Fibroblast of pulmonary artery (primary cell): ENCODE measurements at places on chromosomes 3 and 15.

DNA sequence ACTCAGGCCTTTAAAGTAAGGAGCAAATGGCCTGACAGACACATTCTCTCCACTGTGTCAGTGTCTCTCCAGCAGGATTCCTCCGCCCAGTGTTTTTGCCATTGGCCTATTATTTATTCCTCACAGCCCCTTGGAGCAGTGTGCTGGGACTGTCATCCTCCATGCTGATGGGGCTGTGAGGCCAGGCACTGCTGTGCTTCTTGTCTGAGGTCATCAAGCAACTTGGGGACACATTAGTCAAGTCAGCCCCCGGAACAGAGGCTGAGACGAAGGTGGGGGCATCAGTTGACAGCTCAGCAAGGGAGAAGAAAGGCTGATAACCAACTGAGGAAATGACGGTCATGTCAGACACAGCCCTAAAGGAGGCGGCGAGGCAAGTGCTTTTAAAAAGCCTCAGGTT, 67.4 kb downstream of the XXYLT1 start:
- DNase-seq = no peak

GRCh38 chr15:50773389-50773788, 7.9 kb upstream of the SPPL2A start:
- no peak for DNase-seq

- DNase-seq = no peak
These were observed 86.1 kb upstream of the CGNL1 start for GRCh38 chr15:57290187-57290586.

GRCh38 chr15:39535466-39535865, 45.4 kb upstream of the THBS1 start:
- DNase-seq = no peak

DNA sequence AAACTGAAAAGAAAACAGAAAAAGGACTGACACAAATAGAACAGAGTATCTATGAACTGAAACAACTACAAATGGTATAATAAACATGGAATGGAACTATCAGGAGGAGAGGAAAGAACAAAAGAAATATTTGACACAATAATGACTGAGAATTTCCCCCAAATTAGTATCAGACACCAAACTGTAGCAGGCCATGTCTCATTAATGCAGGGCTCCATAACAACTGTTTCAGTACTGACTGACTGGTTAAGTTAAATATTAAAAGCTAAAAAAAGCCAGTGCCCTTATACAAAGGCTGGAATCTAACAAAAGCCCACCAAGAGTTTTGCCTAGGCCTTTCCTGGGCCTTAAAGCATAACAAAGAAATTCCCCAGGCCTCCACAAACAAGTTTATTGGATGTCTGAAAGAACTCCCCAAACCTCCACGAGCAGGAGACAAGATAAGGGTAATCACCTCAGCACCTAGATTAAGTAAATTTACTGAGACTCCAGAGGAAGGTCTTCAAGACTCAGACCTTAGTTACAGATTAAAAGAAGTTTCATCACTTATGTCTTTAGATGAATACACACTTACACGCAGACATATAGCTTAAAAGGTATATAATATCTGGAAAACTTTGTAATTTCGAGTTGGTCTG, 45.7 kb downstream of the KPNA1 start:
- DNase-seq = no peak

DNA sequence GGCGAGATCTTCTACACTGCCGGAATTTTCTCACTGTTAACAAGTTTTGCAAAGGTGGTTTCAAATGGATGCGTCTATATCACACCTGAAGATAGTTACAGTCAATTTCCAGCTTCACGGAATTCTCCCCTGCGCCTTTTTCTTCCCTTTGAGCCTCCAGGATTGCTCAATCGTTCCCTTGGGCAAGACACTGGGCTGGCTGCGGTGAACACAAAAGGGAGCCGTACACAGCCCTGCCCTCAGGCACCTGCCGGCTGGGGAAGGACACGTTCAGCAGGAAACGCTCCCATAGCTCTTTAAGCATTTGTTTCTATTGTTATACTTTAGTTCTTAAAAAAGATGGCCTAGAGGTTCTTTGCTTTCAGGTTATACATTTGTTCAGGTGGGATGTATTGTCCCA, 85.7 kb downstream of the C3orf70 start:
- DNase-seq = no peak

- DNase-seq = no peak
These were observed 449.5 kb upstream of the TBL1XR1 start for GRCh38 chr3:177646749-177647148.

DNA sequence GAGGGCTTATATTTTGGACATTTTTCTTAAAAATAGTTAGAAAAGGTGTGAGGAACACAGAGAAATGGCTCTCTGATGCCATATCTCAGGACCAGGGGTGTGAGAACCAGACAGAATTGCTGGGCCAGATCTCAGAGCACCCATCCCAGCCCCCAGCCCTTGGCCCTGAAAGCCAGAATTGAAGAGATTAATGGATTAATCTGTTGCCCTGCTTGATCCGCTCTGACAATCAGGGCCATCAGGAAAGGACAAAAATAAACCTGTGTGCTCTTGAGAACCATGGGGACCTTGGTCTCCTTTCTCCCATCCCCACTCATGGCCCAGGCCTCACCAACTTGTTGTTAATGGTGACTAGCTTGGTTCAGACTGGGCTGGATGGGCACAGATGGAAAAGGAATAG, 113.5 kb downstream of the CADPS start:
- DNase-seq = no peak

GRCh38 chr3:184810146-184810545, 1.8 kb upstream of the VPS8 start:
- DNase-seq = no peak

DNA sequence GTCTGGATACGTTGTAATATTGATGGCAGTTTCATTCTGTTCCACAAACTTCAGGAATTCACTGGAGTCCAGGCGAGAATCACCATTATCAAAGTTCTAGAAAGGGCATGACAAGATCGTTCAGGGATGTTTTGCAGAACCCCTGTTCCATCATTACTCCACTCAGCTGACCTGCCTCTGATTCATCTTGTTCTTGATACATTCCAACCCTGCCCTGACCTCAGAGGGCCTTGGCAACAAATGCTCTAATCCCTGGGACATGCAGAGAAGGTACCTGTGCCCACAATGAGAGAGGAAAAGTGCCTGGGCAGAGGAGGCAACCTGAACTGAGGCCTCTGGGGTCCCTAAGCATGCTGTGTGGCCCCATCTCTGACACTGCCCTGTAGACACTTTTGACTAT, 45.9 kb downstream of the FSTL1 start:
- no peak for DNase-seq

GRCh38 chr3:52355526-52355925, 39.4 kb downstream of the DNAH1 start:
- no peak for DNase-seq

DNA sequence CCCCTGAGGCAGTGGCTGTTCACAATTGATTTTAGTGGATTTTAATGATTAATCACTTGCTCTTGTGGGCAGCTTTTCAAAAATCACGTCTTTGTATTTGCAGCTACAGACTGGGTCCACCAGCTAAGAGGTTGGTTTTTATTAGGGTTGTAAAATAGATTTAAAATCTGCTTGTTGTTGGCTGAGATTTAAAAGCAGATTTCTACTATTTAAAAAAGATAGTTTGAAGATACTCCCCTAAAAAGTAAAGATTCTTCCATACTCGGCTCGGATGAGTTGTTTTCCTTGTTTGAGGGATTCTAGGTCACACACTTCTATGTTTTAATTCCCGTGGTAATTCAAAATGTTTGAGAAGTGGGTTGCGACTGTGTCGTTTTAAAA, 1.7 kb downstream of the KLHL24 start:
- no peak for DNase-seq

GRCh38 chr3:55795746-55796145, 308.6 kb upstream of the WNT5A start:
- peak; percentile 1 for DNase-seq

DNA sequence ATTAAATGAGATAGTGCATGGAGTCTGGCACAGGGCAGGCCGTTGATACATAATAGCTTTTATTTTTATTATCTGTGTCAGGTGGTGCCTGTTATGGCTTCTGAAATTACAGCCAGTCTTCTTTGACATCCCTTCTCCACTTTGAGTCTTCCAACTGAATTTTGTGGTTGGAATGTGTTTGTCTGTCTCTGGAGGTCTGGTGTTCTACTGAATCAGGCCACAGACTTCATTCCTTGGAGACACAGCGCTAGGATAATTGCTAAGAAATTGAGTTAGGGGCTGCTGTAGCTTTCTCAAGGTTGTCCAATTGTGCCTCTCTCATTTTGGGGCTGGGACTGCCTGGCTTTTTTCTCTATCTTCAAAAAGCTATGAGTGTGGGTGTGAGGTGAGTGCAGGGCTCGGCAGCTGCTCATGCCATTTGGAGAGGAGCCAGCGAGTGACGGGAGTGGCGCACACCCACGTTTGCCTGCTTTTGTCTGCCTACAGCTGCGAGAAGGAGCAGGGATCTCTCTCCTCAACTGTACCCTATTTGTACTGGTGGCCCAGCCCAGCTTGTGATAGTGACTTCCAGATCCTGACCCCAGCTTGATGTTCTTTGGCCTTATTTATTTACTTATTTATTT, 49.8 kb upstream of the SYN2 start:
- DNase-seq = peak; percentile 4

GRCh38 chr3:98901119-98901391, 440 bp downstream of the DCBLD2 start:
- DNase-seq = peak; percentile 56

DNA sequence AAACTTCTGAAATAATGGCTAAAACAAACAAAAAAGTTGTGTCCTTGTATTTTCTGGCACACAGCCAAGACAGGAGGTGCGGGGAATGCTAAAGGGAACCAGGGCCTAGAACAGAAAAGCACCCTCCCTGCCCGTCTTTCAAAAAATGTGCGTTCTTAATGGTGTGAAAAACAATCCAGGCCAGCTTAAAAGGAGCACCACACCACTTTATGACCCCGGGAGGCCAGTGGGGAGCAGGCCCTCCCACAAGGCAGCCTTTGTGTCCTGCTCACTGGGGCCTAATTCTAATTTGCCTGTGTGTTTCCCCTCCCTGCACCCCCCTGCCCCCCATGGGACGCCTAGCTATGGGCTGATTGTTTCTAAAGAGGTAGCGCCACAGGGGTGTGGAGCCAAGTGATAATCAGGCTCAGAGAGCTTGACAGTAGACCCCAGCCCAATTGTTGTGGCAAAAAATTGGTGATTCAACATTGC, 181.4 kb downstream of the GREM1 start:
- no peak for DNase-seq

GRCh38 chr3:101675709-101676215, 1.2 kb downstream of the ZBTB11 start:
- no peak for DNase-seq

DNA sequence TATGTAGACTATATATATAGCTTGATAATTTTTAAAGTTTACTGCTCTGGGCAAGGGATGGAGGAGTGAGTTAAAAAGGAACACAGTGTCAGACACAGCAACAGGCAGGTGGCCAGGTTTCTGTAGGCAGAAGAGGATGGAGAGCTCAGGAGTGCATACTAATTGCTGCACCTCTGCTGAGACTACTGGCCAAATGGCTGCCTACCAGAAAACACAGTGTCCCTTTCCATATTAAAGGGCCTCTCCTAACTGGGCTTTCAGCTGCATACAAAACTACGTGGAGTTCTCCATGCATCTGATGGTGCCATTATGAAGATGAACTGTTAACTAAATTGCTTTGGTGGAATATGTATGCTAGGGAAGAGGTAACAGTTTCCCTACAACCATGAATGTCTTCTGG, 1.8 kb downstream of the ATP13A4 start:
- no peak for DNase-seq

DNA sequence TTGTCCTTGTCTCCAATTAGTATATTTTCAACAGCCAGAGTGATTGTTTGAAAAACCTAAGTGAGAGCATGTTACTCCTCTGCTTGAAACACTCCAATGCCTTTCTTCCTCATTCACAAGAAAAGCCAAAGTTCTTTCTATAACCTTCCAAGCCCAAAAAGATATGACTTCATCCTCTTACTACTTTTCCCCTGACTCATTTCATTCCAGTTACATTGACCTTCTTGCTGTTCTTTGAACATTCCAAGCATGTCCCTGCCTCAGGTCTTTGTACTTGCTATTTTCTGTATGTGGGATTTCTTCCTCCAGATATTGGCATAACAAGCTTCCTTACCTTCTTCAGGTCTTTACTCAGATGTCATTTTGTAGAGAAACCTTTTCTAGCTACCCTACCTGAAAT, 28.3 kb downstream of the EHHADH start:
- peak; percentile 60 for DNase-seq

GRCh38 chr15:26702381-26702780, 70.5 kb downstream of the GABRB3 start:
- DNase-seq = no peak

DNA sequence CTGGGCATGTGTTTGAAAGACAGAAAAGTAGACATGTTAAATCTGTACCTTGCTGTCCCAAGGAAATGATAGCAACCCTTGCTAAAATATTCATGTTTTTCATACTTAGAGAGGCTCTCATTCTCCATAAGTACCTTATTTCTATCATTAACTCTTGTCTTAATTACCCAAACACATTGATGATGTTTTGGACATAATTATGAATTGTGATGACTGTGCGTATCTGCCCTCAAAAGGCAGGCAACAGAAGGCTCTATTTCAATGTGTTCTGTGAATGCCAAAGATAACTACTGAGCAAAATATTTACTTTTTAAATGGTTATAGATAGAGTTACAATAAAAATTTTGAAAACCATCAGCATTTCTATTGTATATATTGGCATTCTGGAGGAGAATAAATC, 1263.8 kb downstream of the ZPLD1 start:
- no peak for DNase-seq

DNA sequence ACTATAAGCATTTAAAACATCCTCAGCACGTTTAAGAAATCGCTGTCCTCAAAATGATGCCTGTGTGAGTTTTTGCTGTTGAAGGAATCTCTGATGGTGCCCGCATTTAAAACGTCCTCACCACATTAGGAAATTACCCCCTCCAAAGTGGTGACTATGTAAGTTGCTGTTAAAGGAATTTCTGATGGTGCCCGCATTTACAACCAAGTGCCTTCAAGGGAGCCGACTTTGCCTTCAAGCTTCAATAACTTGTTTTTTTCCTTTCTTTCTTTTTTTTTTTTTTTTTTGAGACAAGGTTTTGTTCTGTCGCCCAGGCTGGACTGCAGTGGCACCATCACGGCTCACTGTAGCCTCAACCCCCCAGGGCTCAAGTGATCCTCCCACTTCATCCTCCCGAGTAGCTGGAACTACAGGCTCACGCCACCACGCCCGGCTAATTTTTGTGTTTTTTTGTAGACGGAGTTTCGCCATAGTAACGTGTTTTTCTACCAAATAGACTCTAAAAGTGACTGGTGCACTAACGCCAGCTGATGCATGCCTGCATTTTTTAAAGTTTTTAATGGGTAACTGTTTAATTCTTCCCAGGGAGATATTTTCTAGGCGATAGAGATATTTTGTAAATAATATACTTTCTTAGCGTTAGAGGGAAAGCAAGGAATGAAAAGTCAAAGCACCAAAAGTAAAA, 19.0 kb upstream of the TSEN2 start:
- DNase-seq = no peak

GRCh38 chr15:98714922-98715321, 66.6 kb downstream of the IGF1R start:
- no peak for DNase-seq
